ENCODE measurements at places on chromosomes 11 and 22.

- no peak for DNase-seq
Observed at GRCh38 chr22:39109361-39109760, 12.3 kb downstream of the APOBEC3H start.

DNA sequence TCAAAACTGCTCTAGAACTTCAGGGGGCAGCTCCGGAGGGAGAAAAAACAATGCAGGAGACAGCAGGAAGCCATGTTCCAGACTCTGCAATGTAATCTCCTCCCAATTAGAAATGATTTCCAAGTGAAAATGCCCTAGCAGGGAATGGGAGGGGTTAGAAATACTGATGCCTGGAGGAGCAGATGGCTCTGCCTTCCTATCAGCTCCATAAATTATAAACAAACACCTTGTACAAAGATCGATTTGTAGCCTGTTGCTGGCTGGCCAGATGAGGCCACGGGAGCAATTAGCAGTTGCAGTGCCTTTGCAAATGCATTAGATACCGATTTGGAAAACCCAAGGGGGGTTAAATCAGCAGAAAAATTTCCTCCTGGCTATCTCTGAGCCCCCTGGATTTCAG lies 46.6 kb upstream of the CHRM4 start:
- no peak for DNase-seq

- no peak for DNase-seq
Observed at GRCh38 chr11:62071408-62071807, 52.4 kb upstream of the INCENP start.

DNA sequence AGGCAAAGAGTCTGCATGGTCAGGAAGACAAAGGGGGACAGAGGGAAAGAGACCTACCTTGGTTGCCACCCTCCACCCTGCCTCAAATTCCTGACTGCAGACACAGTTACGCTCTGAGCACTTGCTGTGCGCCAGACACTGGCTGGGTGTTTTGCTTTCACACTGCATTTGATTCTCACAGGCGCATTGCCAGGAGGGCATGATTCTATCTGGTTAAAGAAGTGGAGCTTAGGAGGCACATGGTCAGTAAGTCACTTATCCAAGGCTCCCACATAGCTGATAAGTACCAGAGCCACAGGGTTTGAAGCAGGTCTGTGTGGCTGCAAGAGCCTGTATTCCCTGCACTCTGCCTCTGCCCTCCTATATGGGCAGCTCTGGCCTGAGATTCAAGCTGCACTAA lies 103.9 kb downstream of the TIMP3 start:
- no peak for DNase-seq

- DNase-seq = no peak
Observed at GRCh38 chr11:67022341-67022933, 497 bp upstream of the SYT12 start.

GRCh38 chr11:76621868-76622267 lies 48.7 kb downstream of the LRRC32 start:
- DNase-seq = no peak

- peak; percentile 38 for DNase-seq
Observed at GRCh38 chr11:11155962-11156815, 196.9 kb downstream of the CSNK2A3 start.

DNA sequence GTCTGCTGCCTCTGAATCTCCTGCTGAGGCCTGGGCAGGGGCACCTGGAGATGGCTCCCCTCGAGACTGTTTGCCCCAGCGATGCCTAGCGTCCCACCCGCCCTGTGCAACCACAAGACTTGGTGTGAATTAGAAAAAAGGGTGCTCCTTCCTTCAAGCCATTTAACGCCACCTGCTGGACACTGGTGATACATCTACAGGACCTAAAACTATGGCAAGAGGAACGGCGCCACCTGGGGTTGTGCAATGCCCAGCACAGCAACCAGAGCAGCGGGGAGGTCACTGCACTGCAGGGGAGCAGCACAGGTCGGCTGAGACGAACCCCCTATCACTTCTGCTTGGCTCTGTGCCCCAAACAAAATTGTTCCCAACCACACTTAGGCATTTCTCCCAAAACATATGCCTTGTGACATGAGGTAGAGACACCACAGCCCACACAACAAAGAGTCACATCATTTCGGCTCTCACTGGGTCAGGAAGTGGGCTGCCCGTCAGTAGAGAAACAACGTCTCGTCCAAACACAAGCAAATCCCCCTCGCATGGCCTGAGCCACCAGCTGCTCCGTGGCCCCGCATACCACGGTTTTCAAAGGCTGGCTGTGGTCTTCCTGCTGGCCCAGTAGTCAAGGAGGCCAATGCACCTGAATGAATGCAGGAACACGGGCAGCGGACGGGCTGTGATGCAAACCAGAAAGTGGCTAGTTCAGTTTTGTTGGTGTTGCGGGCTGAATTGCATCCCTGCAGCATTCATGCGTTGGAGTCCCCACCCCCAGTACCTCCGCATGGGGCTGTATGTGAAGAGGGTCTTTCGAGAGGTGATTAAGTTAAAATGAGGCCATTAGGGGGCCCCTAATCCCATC lies 171.9 kb downstream of the SHANK2 start:
- peak; percentile 98 for DNase-seq

GRCh38 chr22:36144886-36145541 lies 15.5 kb downstream of the APOL3 start:
- peak; percentile 62 for DNase-seq

DNA sequence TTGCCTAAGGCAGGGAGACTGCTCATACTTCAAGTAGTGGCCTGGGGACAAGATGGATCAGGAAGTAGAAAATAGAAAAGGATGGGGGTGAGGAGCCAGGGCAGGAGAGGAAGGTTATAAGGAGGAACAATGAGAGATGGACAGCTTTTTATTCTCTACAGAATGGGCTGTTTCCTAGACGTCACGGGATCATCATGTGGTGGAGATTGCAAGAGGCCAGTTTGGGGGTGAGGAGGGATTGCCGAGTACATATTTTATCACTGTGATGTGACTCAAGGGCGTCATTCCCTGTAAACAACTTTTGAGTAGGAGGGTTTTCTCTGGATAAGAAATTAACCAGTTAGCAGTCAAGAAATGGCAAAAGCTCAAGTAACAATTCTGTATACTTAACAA lies 406.3 kb downstream of the ETS1 start:
- no peak for DNase-seq

DNA sequence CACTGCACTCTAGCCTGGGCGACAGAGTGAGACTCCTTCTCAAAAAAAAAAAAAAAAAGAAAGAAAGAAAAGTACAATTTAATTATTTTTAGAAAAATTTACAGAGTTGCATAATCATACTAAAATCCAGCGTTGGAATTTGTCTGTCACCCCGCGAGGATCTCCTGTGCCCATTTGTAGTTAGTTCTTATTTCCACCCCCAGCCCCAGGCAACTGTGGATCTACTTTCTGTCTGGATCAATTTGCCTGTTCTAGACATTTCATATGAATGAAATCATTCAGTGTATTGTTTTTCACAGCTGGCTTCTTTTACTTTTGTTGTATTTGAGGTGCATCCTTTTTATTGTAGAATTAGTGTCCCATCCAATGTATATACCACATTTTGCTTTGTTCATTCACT lies 102.6 kb upstream of the RASSF10 start:
- no peak for DNase-seq

- no peak for DNase-seq
Observed at GRCh38 chr22:19110646-19111045, 11.6 kb downstream of the DGCR2 start.

DNA sequence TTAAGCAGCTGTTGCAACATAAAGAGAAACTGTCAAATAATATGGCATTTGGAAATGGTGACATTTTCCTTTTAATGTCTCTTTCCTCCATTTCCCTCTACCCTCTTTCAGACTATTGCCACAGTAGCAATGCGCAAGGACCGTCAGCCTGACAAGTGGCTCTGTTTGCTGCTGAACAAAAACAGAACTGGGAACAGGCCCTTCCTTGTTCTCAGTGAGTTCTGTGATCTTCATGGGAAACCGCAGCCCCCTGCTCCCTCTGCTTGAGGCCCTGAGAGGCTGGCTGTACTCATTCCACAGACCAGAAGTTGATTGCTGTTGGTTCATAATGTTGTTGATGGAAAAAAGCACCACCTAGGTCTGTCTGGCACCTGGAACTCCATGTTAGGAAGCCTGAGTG lies 559.7 kb downstream of the OPCML start:
- no peak for DNase-seq

- DNase-seq = peak; percentile 82
Observed at GRCh38 chr11:72642043-72642883, 32.0 kb downstream of the PDE2A start.

GRCh38 chr11:65487467-65488272 lies 11.2 kb upstream of the MALAT1 start:
- peak; percentile 100 for DNase-seq

- peak; percentile 77 for DNase-seq
Observed at GRCh38 chr11:14357881-14358728, 878 bp downstream of the RRAS2 start.

DNA sequence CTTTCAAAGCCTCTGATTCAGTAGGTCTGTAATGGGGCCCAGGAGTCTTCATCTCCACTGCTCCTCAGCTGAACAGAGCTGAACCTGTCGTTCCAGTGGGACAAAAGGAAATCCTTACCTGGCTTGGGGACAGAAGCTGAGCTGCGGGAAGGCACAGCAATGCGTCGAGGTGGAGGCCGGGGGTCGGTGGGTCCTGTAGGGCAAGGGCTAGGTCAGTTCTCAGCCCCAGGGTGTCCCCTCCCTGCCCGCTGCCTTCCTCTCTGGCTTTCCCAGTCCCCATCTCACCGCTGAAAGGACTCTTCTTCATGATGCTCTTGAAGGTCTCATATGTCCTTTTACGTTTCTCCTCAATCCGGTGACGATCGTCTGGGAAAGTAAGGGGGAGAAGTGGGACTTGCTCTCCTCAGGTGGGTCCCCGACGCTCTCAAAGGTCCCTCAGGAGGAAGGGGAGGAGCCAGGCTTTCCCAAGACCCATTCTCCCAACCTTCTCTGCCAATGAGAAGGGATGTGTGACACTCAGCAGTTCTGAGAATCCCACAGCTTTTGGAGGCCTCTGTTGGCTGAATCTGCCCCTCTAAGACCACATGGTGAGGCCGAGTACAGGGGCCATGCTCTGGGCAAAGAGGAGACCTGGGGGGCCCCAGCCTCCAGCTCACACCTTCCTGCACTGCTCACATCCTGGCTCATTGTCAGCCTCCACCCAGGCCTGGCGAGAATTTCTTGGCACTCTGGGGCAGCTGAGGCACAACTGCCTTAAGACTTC lies 7.0 kb downstream of the RELA start:
- DNase-seq = no peak

- DNase-seq = no peak
Observed at GRCh38 chr11:1887451-1888346, 4.0 kb downstream of the PRR33 start.

DNA sequence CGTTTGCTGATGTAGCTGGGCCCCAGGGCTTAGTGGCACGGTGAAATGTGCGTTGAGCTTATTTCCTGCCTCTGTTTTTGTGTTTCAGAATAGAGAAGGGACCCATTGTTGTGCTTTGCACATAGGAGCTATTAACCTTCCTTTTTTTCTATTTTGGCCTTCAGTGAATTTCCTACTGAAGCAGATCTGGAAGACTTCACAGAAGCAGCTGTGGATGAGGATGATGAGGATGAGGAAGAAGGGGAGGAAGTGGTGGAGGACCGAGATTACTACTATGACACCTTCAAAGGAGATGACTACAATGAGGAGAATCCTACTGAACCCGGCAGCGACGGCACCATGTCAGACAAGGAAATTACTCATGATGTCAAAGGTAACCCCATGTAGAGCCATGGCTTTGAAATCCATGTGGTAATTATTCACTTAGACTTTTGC lies 37.4 kb upstream of the ST14 start:
- DNase-seq = no peak

DNA sequence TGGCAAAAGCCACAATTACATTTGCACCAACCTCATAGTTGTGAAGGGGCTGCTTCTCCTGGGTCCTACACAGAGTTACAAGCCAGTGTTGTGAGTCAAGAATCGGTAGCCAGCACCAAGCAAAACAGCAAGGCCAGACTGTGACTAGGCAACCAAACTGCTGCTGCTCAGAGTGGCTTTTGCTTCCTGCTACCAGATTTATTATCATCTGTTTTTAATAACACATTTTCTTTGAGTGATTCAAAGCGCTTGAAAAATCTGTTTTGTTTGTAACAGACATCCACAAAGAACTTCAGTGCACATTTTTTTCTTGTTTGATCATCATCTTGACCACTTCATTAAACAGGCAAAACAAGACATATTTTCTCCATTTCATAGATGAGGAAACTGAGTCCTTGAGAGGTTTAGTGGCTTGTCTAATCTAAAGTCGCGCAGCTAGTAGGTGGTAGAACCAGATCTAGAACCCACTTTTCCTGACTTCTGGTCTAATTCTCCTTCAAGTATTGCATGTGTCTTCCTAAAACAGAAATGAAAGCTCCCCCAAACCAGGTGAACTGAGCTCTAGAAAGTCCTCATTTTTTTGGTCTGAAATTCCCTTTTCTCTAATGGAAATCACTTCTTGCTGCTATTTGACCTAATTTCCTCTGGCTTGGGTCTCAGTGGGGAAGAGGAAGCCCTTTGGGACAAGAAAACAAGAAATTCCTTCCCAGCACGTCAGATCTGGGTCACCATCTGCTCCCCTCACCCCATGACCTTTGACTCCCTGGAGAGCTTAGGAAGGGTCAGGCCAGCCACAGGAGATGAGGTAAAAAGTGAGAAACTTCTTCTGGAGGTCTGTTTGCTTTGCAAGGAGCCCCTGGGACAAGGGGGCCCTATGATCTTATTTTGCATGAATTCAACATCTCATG lies 39.9 kb downstream of the CWC15 start:
- no peak for DNase-seq

DNA sequence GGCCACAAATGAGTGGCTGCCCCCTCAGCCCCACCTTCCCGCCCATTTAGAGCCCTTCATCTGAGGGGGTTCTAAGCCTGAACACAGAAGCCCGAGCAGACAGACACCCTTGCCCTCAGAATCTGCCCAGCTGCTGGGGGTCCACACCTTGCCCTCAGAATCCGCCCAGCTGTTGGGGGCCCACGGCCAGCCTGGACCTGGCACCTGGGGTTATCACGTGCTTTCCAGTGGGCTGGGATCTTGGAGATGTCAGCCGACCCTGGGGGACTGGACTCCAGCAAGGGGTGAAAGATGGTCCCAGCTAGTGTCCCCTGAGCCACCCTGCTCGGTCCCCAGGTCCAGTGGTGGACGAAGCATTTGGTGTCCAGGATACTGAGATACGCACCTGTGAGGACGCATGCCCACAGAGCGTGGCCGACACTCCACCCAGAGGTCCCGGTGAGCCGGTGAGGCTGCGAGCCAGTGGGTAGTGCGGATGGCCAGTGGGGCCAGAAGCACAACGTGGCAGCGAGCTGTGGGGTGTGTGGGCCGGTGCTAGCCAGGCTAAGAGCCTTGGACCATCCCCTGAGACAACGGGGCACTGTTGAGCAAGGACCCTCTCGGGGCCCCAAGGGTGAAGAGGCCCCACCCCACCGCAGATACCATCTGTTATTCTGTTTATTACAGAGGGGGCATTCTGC lies 3.1 kb upstream of the CTSD start:
- DNase-seq = no peak

GRCh38 chr11:128595775-128596174 lies 8.4 kb upstream of the ETS1 start:
- DNase-seq = no peak

DNA sequence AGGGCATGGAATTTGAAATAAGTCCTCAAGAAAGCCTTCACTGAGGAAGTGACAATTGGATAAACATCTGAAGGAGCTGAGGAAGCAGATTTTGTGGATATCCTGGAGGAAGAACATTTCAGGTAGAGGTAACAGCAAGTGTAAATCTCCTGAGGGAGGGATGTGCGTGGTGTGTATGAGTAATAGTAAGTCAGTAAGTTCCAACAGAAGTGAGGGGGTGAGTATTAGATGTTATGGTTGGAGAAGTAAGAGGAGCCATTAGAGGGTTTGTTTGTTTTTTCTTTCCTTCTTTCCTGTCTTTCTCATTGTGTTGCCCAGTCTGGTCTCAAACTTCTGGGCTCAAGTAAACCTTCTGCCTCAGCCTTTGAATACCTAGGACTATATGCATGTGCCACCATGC lies 29.0 kb downstream of the ANKRD42 start:
- DNase-seq = no peak
